Activated CD4-positive, alpha-beta memory T cell treated with anti-CD3 and anti-CD28 coated beads for 36 hours (primary cell): ENCODE measurements at places on chromosomes 1 and 21. TPM values are rescaled to one million over a fixed set of nuclear protein-coding genes. Genes with fewer than 3 reads are reported as not detected.

GRCh38 chr1:114756009-114756892 is 1.5 kb downstream of the CSDE1 start:
- peaks cover 17% of the 10 kb centered on the region for H3K36me3 ChIP-seq
- H3K4me1 ChIP-seq: peaks cover 61% of the 10 kb centered on the region
- H3K27me3 ChIP-seq: no peaks in the 10 kb centered on the region
- peak overlapping the region; percentile 100 for H3K27ac ChIP-seq
- no peak for DNase-seq

- no peak overlapping the region for H3K4me3 ChIP-seq
- no peaks in the 10 kb centered on the region for H3K27me3 ChIP-seq
- H3K4me1 ChIP-seq: peaks cover 16% of the 10 kb centered on the region
- no peak for DNase-seq
- H3K36me3 ChIP-seq: no peaks in the 10 kb centered on the region
Measured at GRCh38 chr1:41874903-41875411, 43.8 kb downstream of the HIVEP3 start.

DNA sequence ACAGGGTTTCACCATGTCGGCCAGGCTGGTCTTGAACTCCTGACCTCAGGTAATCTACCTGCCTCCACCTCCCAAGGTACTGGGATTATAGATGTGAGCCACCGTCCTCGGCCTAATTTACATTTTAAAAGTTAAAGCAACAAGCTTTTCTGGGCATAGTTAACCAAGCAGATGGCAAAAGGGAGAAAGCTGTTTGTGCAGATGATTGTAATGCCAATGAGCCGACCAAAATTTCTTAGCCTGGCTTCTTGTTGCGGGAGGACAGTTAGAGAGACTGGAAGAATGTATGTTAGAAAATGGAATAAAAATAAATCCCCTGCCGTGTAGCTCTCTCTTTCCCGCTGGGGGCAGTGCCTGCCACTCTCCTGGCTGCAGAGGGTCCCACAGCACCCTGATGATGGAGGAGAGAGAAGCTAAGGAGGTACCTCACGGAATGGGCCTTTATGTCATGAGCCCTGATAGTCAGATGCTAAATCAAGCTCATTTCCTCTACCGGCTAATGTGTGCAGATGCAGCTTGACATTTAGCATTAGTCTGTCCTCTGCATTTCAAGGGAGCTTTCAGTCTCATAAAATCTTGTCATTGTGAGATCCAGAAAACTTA is 87.2 kb downstream of the HHAT start:
- H3K27me3 ChIP-seq: no peaks in the 10 kb centered on the region
- no peak overlapping the region for H3K27ac ChIP-seq
- peaks cover 1% of the 10 kb centered on the region for H3K36me3 ChIP-seq
- peaks cover 2% of the 10 kb centered on the region for H3K4me1 ChIP-seq
- no peak for DNase-seq
- H3K4me3 ChIP-seq: no peak overlapping the region

DNA sequence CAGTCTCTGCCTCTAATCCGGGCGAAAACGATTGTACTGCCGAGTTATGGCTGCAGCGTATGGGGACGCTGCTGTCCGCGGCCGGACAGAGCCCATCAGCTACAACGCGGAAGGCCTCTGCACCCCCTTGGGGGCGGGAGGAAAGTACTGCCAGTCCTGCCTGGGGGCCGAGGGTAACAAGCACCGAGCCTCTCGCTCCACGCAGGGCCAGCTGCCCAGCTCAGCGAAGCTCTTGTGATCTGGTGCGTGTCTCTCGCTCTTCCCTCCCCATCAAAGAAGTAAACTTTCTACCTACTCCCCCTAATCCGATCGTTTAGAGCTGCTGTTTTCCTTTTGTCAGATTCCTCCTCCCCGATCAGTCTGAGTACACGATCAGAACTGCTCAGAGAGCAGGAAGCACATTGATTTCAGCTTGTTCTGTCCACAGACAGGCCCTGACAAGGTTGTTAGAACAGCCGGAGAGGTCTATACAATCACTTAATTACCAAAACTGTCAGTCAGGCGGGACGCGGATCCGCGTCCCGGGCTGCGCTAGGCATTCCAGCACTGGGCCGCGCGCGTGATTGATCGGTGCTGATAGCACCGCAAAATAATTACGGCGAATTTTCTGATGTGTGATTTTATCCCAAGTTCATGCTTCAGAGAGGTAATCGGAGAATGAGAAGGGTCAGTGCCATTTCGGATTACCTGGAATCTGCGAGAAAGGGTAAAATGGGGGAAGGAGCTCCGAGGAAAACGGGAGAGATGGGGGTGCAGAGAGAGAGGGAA is 8.7 kb upstream of the BARHL2 start:
- no peak for DNase-seq
- peak overlapping the region; percentile 11 for H3K27ac ChIP-seq
- peaks cover 53% of the 10 kb centered on the region for H3K4me1 ChIP-seq

STXBP3 gene
- 40.8 TPM for total RNA-seq

S100A8 gene
- not detected for total RNA-seq

- no peak overlapping the region for H3K27ac ChIP-seq
- peaks cover 2% of the 10 kb centered on the region for H3K4me1 ChIP-seq
Measured at GRCh38 chr1:237478842-237479241, 411.9 kb downstream of the ZP4 start.
